Cardiac septum (tissue), 1 donor: ENCODE measurements at places on chromosomes 12 and 14.

DNA sequence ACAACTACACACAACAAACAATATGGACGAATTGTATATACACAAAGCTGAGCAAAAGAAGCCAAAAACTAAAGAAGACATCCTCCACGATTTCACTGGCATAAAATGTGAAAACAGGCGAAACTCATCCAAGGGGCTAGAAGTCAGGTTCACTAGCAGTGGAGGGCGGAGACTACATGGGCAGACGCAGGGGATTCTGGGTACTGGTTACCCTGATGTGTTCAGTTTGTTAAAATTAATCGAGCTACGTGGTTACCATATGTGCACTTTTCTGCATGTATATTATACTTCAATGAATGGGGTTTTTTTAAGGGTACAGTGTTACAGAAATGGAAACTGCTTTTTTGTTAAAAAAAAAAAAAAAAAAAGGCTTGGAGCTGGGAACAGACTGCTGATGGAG is 12.3 kb downstream of the KDM2B start:
- DNase-seq: no peak

DNA sequence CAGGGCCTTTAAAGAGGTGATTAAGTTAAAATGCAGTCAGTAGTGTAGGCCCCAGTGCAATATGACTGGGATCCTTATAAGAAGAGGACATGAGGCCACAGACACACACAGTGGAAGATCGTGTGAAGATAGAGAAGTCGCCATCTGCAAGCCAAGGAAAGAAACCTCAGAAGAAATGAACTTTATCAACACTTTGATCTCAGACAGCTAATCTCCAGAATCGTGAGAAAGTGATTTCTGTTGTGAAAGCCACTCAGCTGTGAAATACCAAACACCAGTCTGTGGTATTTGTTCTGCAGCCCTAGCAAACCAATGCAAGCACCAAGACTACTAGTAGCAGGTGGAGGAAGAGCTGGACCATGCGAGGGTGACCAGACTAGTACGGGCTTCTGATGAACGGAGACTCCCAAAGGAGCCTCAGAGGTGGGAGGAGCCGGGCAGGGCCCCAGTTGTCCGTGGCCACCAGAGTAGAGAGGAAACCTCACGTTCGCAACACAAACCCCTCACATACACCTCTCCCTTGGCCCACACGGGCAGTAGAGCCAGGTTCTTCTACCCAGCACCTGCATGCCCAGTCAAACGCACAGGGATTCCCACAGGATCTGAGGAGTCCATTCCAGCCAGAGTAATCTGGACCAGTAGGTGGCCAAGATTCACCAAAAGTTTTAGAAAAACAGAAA is 243.0 kb downstream of the TTC8 start:
- peak; percentile 12 for DNase-seq

- no peak for DNase-seq
Measured at GRCh38 chr14:98120831-98121464, 1151.0 kb downstream of the BCL11B start.

GRCh38 chr12:89966495-89967240 is 258.0 kb upstream of the ATP2B1 start:
- no peak for DNase-seq

DNA sequence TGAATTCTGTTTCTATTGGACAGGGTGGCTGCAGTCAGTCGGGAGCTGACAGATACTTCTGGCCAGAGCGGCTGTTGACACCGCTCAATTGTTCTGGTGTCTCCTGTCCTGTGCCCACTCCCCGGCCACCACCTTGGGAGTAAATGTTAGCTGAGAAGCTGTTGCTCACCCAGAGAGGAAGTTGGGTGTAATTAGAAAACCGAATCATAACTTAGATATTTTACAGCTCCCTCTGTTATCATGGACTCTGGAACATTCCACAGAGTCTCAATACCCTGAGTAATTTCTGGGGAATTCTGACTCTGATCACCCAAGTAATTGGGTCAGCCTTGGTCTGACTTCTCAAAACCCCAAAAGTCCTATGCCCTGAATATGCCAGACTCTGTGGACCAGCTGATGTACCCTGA is 58.3 kb upstream of the RFLNA start:
- DNase-seq: no peak

DNA sequence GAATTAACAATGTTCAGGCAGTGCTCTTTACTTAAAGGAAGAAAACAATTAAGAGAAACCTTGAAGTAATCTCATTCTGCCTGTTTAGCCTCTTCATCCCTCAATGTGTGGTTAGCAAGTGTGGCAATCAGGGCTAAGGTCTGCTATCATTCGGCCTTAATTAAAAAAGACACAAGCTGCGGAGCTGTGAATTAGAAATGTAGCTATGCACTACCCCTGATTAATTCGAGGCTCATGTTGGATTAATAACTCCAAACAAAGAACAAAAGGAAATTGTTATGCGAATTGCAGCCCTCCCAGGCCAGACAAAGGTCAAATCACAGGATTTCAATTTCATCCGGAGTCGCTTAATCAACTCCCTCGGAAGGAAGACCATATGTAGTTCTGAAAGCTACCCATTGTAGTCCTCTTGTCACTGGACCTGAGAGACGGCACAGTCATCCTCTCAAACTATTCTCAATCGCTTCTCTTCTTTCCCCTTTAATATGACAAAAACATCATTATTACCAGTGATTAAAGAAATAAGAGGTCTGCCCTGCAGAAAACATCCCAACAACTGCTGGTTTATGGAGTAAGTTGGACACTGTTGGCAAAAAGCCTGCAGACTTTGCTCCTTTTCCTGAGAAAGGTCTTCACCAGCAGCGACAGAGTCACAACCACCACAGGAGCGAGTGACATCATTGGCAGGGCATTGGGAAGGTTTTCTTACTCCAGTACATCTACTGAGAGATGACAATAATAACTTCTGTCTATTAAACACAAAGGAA is 71.1 kb upstream of the SOX5 start:
- DNase-seq: no peak

DNA sequence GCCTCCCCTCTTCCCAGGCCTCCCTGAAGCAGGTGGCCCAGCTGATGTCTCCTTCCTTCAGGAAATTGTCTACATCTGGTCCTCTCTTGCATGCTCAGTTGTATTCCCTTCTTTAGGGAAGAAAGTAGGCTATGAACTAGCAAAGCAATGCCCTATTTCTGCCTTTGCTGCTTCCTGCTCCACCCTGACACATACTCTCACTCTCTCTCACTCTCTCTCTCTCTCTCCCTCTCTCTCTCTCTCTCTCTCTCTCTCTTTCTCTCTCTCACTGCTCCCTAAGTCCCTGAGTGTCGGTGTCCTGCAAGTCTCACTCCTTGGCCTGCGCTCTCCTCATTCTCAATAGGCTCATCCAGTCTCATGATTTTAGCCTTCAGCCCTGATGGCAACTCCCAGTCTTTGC is 19.4 kb upstream of the PARP11 start:
- no peak for DNase-seq

- no peak for DNase-seq
Measured at GRCh38 chr14:80587096-80587724, 354.3 kb downstream of the CEP128 start.

DNA sequence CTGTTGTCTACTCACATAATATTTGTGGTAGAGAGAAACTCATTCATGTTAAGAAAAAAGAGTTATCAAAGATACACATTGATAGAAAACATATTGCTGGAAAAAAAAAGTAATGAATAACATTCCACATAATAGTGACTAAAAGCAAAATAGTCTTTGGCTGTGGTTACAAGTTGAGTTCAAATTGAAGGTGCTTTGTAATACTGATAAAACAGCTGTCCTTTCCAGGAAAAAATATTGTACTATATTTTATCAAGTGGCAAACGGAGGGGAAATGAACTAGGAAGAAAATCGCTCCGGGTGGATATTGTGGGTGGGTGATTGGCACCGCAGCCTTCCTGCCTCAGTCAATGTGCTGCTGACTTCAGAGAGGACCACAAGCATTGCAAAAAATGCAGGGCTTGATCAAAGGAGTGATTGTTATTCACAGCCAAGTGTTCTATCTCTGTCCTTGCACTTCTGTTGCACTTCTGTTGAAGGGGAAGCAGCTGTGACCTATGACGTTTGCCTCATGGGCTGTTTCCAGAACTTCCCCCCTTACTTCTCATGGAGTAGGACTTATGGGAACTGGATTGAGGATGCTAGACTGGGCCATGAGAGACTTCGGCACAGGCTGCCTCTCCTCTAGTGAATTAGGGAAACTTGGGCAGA is 114.4 kb downstream of the VRK1 start:
- DNase-seq: no peak

DNA sequence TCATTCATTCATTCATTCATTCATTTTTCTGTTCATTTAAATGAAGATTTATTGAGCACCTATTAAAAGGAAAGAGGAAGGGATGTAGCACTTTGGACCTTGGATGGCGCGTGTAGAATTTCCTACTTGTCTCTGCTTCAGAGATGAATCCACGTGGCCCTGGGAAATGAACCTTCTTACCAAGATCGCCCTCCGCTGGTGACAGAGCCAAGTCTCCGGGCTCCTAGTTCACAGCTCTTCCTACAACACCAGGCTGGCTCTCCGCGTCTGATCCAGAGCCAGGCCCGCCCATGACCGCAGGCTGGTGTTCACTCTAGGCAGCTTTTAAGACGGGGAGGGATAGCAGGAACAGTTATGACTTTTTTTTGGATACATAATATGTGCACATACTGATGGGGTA is 70.9 kb upstream of the PIWIL1 start:
- no peak for DNase-seq

DNA sequence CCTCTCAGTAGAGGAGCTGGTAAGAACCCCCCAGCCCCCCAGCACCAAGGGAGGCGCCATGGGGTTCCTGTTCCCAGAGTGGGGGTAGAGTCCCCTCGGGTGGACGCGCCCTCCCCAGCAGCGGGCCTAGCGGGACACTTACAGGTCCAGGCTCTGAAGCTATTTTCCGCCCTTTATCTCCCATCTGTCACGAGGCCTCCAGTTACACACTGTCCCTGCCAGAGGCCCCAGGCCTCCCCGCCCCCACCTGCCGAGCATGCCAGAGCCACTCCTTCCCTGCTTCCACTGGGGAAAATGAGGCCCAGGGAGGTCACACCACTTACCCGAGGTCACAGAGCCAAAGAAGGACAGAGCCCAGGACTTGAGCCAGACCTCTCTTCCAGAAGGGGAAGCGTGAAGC is 3.1 kb downstream of the C14orf180 start:
- peak; percentile 89 for DNase-seq

DNA sequence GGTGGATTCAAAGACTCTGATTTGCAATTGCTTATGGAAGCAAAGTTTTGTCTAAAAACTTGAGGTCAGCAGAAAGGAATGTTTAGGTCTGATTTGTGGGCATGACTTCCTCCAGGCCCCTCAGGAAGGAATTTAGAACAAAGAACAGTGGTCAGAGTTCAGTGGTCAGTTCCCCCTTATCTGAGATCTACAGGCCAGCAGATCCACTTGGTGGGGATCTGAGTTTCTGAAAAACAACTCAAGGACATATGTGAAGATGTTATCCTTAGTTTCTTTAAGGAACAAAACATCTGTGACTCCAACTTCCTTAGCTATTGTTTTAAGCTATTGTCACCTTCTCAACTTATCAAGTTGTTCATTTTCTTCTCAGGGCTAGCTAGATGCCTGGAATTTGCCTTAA is 28.0 kb upstream of the NAA30 start:
- no peak for DNase-seq

DNA sequence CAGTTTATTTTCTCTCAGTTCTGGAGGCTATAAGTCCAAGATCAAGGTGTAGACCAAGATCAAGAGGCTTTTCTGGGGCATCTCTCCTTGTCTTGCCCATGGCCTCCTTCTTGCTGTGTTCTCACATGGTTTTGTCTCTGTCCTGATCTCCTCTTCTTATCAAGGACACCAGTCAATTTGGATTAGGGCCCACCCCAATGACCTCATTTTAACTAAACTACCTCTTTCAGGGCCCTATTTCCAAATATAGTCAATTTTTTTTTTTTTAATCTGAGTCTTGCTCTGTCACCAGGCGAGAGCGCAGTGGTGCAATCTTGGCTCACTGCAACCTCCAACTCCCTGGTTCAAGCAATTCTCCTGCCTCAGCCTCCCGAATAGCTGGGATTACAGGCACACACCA is 50.8 kb downstream of the TSHR start:
- no peak for DNase-seq

DNA sequence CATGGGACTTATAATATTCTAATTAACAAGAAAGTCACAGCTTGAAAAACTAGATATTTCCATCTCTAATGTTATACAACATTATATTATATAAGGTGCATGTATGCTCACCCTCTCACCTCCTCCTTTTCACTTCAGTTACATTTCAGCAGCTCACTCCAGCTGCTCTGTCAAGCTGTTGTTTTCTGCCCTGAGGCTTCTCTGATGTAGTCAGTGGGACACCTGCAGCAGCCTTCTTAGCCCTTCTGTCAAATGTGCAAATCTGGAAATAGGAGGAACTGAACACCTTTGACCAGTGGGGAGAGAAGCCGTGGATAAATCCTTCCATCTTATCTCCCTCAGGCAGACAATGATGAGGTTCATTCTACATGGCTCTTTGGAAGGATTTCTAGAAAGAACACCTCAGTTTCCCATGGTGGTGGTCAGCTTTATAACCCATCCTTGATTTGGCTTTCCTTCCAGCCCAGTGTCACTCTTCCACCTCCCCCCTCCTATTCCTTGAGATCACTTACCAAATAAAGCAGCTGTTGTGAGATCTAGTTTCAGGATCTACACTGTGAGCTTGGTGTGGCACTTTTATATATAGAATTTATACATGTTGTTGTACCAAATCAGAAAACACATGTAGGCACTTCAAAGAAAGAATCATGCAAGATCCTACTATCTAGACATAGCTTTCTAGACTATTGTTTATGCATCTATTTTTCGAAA is 79.6 kb upstream of the STK38L start:
- no peak for DNase-seq

GRCh38 chr12:69834147-69834546 is 9.1 kb downstream of the MYRFL start:
- no peak for DNase-seq

DNA sequence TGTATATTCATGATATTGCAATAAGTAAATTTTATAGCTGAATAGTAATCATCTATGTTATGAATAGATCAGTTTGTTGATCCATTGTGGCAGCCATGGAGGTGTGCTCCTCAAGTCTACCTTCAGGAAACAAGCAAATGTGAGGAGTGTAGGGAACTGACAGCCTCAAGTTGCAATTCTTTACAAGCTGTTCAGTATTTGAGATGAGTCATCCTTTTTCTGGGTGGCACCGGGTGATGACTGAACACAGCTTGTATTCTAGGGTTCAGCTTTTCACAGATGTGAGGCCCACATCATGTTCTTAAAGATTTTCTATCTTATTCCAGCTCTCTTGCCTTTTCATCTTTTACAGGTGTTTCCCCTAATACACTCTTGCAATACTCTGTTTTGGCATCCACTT is 452.4 kb downstream of the KCNH5 start:
- DNase-seq: no peak

DNA sequence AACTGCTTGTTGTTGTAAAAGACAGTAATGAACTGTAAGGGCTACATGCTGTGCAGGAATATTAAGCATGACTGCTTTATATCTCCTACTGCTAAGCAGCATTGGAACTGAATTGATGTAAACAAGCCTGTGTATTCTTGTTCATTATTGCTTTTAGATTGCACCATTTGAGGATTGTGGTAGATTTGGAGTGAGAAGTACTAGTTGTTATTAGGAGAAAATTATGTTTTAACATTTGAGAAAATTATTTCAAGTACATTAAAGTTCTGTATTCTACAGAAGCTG is 212.7 kb downstream of the ERC1 start:
- DNase-seq: no peak

GRCh38 chr14:85531141-85531586 is 1.2 kb downstream of the FLRT2 start:
- DNase-seq: no peak

GRCh38 chr14:51652168-51653078 is 713 bp downstream of the FRMD6 start:
- DNase-seq: peak; percentile 81
